ENCODE measurements at places on chromosomes 3 and 15.

GRCh38 chr3:52346623-52347530 is 30.8 kb downstream of the DNAH1 start:
- no peak for DNase-seq

DNA sequence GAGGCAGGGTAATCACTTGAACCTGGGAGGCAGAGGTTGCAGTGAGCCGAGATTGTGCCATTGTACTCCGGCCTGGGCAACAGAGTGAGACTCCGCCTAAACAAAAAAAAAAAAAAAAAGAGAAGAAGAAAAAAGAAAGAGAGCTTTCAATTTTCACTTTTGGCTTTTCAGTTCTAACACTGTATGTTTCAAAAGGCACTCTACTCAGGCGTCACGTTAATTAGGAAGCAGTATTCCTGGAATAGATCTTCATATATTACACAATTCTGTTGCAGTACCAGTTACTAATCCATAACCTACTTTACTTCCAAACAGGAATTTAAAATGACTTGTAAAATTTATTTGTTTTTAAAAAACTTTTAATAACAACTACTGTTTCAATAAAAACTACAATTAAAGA is 131.7 kb upstream of the PLXND1 start:
- no peak for DNase-seq

GRCh38 chr15:71564217-71564616 is 246.1 kb upstream of the NR2E3 start:
- DNase-seq = no peak

- no peak for DNase-seq
These were observed 449.0 kb downstream of the NAALADL2 start for GRCh38 chr3:175308097-175308496.

DNA sequence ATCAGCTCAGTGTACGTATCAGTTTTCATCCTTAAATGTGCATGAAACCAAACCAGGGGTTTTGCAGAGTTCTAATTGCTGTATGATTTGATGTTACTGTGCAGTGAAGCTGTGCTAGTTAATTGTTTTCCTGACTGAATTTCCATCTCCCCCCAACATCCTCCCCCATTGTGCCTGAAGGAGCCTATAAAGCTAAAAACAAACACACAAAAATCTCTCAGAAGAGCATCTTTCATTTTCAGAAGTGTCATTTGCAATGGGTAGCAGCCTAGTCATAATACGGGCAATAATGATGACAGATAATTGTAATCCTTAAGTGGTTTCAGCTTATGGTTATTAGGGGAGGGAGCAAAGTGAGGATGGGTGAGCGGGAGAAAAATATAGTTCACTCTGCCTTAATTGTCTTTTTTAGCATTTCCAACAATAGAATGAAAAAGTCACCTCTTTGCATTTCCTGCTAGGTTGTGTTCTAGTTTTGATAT is 207.9 kb upstream of the TBL1XR1 start:
- DNase-seq = no peak
